NCI-H1436 treated with DMSO at 0.1 percent for 48 hours (cell line): ENCODE measurements at places on chromosomes 16 and 17.

DNA sequence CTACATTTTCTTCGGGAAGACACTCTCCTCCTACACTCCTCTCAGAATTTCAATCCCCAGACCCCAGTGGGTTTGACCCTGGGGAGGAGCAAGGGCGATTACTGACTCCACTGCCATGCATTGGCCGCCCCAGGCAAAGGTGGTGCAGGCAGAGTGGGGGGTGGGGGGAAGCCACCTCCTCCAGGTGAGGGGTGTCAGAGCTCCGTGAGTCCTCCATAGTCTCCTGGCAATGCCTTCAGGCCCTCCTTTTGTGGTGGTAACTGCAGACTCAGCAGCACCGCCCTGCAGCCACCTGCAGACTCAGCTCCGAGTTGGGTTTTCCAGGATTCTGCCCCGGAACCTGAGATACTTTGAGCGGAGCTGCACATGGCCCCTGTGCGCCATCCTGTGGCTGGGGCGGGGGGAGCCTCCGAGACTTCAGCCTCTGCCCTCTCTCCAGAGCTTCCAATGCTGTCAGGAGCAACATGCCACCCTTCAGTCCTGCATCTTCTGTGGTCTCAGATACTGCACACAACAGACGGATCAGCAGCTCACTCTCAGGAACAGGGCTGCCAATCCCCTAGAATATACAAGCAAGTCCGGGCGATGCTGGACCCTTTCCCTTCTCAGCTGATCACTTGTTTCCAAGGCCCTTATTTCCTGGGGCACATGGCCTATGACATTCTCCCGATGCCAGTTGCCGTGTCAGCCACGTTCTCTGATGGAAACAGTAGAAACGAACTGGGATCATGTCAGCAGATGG is 2.4 kb upstream of the SLC47A2 start:
- DNase-seq, result no peak

DNA sequence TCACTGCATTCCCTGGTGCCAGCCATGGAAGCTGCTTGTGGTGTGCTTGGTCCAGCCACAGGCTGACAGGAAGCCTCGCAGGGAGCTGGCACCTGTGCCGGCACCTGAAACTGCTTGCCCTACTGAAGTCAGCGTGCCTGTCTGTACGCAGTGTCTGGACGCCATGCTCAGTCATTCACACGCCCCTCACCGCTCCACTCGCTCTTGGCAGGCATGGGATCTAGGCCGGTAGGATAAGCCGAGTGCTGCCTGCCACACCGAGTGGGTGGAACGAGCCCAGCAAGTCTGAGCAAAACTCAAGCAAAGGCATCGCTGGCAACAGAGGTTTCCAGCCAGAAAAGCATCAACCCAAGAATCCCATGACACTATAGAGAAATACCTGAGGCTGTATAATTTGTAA is 350.6 kb downstream of the CDH11 start:
- DNase-seq, result no peak

DNA sequence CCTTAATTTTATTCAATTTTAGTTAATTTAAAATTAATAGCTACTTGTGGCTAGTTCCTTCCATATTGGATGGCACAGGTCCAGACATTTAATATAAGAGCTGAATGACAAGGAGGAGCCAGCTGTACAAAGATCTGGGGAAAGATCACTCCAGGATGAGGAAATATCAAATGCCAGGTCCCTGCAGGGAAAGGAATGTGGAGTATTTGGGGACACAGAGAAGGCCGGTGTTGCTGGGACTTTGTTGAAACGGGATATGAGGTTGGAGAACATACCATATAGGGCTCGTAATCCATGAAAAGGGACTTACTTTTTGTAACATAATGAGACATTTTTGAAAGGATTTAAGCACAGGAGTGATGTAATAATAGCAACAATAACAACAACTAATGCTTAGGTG is 426.8 kb downstream of the HS3ST4 start:
- DNase-seq, result no peak

DNA sequence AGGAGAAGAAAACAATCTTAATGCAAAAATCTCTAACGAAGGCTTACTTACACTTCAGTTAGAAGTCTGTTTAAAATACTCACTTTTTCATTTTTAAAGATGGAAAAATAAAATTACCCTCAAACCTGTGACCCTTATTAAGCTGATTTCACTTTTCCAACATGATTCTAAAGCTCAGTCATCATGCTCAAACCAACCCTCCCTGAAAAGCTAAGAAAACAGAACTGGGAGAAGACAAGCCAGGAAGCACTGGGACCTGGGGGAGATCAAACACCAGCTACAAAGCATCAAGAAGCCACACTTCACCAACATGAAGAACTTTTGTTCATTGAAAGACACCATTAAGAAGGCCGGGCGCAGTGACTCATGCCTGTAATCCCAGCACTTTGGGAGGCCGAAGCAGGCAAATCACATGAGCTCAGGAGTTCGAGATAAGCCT is 88.8 kb downstream of the LITAF start:
- peak; percentile 6 for DNase-seq

- no peak for DNase-seq
Observed at GRCh38 chr16:822174-822908, 21.8 kb upstream of the GNG13 start.

- no peak for DNase-seq
Observed at GRCh38 chr17:30530346-30531025, 53.3 kb downstream of the GOSR1 start.

DNA sequence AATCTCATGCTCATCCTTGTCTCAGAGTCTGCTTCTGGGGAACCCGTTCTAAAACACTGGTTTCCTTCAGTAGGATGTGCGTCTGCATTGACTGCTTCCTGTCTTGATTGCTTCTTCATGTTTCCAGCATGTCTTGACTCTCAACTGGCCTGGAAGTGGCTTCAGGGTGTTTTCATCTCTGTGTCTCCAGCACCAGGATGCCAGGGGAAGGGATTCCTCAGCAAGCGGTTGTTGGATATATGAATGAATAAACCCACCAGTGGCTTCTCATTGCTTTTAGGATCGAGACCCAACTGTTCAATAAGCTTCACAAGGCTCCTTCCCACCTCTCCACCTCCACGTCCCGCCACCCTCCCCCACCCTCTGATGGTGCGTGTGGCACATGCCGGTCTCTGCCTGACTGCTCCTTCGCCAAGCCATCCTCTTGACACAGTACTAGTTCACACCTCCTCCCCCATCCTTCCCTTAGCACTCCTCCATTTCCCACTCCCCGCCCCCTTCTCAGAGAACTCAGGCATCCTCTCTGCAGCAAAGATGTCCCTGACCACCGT is 14.1 kb upstream of the TNS4 start:
- no peak for DNase-seq

DNA sequence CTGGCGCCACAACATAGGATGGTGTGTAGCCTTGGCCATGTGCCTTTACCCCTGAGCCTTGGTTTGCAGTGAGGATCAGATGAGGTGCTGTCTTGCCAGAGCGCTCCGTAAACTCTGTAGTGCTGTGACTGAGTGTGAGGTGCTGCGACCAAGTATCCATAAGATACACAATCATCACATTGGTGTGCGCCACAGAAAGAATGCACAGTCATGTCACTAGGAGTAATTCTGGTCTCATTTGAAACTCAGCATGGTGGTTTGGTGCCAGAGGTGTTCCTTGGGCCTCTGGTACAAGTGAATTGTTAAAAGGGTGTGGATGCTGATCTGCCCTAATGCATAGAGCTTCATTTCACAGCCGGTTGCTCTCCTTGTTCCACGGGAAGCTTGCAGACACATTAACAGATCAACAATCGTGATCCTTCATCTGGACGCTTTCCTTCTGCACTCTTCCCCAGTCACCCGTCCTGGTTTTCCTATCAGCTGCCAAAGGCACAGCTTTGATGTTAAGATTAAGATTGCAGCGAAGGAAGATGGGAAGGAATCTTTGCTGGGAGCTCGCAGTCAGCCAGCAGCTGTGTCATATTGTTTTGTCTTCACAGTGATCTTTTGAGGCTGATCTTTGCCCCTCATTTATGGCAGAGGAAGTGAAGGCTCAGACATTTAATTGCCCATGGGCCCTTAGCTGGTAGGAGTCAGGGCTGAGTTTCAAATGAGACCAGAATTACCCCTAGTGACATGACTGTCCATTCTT is 79.1 kb downstream of the KSR1 start:
- no peak for DNase-seq

DNA sequence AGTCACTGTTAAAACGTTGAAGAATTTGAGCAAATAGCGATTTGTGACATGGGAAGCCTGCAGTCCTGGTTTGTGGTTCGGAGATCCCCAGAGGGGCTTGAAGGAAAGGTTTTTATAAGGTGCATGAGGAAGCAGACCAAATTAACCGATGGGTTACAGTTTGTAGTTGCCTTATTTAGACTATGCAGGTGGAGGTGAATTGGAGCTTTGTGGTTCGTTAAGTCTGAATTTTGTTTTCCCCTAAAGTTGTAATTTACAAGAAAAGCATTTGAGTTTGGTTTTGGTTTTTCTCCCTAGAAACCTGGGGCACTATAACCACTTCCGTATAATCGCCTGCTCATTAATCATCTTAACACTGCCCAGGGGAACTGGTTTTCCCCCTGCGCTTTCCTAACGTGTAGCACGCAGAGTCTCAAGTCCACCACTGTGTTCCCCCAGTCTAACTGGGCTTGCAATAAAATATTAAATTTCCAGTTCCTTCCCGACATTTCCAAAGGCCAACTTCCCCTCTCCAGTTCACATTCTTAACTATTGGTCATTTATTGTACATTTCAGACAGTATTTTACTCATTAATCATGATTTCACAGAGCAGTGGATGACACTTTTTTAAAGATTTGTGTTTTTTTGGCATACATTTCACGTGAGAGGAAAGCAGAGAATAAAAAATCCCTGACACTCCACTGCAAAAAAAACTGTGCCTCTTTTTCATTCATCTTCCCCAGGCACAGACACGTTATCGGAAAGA is 932 bp downstream of the ZNF267 start:
- DNase-seq, result no peak

DNA sequence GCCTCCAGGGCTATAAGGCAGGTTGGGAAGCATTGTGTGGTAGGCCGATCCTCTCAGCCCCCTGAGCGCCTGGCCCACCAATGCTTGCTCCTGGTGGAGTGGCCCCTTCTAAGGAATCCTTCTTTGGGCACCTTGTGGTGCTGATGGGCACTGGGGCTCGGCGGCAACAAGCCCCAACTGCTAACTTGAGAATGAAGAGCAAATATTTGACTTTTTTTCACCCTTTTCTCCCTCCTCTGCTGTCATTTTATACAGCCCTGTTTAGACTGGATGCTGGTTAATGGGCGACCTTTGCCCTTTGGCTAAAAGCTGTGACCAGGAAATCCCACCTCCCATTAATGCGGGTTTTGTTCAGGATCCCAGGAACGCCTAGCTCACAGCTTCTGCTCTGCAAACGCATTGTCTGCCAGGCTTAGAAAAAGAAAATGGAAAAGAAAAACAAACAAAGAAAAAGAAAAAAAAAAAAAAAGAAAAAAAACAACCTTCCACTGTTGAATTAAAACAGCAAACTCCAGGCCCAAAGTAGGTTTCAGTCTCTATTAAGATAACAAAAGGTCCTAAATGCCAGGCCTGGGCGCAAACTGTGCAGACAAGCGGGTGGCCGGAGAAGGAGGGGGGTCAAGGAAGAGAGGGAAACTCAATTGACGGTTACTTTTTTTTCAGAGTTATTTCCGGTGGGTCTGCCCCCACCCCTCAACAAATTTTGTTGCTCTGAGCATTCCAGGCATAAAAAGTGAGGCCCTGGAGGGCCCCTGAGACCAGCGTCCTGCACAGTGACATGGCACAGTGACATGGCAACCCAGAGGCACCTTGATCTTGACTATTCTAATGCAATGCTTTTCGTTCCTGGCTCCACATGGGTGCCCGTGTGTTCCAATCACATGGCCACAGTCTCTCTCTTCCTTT is 301.4 kb downstream of the MAF start:
- DNase-seq, result no peak

GRCh38 chr16:80041410-80041809 is 440.9 kb upstream of the MAF start:
- no peak for DNase-seq

GRCh38 chr16:30458561-30459394 is 13.1 kb upstream of the SEPHS2 start:
- no peak for DNase-seq

DNA sequence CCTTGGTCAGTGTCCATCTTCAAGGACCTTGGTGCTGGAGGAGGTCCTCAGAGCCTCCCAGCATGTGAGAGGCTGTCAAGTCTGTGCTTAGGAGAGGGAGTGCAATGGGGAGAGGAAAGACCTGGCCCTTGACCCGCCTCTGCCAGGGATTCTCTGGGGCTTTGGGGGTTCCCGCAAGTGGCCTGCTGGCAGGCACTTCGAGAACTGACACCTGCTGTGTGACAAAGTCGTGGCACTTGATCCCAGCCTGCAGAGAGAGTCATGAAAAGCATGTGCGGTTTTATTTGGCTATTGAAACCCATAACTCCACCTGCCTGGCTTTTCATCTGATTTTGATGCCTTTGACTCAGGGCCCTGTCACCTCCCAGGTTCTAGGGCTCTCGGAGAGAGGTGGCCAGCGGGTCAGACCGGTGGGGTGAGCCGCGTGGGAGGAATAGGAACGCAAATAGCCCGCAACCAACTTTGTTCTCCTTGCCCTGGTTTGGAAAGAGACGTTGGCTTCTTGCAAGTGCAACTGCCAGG is 42.8 kb upstream of the GSE1 start:
- DNase-seq, result no peak

DNA sequence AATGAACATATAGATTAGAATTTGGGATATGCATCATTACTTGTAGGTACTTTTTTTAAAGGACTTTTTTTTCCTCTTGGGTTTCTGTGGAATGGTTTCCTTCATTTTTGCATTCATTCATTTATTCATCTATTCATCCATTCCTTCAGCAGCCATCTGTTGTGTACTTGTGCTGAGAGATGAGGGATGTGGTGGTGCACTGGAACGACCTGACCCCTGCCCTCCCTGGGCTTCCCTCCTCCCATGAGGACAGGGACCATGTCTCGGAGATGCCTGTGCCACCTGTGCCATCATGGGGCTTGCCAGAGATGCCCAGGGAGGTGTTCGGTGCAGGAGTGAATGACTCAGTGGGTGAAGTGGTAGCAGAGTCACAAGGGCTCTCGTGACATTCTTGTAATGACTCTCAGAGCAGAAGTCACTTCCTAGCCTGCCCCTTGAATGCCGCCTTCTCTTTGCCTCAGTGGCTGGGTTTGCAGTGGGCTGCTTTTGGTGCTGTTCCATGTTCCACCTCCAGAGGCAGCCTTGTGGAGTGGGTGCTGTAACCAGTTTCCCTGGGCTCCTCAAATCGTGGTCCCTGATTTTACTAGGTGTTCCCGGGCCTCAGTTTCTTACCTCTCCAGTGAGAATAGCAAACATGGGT is 43.9 kb downstream of the CLEC16A start:
- no peak for DNase-seq

GRCh38 chr17:50798424-50799288 is 31.3 kb upstream of the ANKRD40CL start:
- DNase-seq, result no peak

- no peak for DNase-seq
Observed at GRCh38 chr16:73006026-73006425, 41.9 kb downstream of the ZFHX3 start.

- DNase-seq, result peak; percentile 97
Observed at GRCh38 chr17:77140166-77140877, 447 bp upstream of the SEC14L1 start.

- DNase-seq, result no peak
Observed at GRCh38 chr17:40174514-40174913, 2.8 kb upstream of the RAPGEFL1 start.
